Left renal pelvis (tissue), 4 donors: ENCODE measurements at places on chromosomes 2 and 18. TPM values are rescaled to one million over a fixed set of nuclear protein-coding genes. Genes with fewer than 3 reads are reported as not detected.

Gene ZBTB7C
- 13.1 TPM for polyA plus RNA-seq

Gene AKAIN1
- not detected for polyA plus RNA-seq

Gene SLC4A3
- polyA plus RNA-seq: 7.3 TPM

- no peak for DNase-seq
Observed at GRCh38 chr2:102796337-102796736, 34.5 kb downstream of the TMEM182 start.

- DNase-seq: no peak
Observed at GRCh38 chr2:8597559-8598225, 84.2 kb upstream of the ID2 start.

DNA sequence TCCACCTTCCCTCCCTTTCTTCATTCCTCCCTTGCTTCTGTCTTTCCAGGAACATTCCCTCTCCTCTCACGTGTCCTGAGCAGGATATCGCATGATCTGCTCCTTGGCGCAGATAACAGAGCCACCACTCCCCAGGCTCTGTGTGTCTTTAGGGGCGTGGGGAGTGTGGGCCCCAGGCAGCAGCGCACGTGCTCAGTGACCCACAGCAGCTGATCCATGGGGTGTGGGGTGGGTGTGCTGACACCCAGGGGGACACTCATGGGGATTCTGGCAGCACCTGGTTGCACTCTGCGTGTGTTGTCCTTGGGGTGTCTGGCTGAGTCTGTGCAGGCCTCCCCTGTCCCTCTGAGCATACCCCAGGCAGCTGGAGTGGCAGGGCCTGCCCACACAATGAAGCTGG lies 9.9 kb upstream of the FOSL2 start:
- DNase-seq: no peak

GRCh38 chr18:77178559-77178958 lies 46.0 kb upstream of the MBP start:
- DNase-seq: no peak
